Spinal cord (tissue), 10 donors: ENCODE measurements at places on chromosomes 11 and 22. TPM values are rescaled to one million over a fixed set of nuclear protein-coding genes. Genes with fewer than 3 reads are reported as not detected.

The MPZL2 gene
- total RNA-seq, result 50.6 TPM

The CCDC82 gene
- total RNA-seq, result 33.9 TPM

The BIK gene
- total RNA-seq, result 0.79 TPM

DNA sequence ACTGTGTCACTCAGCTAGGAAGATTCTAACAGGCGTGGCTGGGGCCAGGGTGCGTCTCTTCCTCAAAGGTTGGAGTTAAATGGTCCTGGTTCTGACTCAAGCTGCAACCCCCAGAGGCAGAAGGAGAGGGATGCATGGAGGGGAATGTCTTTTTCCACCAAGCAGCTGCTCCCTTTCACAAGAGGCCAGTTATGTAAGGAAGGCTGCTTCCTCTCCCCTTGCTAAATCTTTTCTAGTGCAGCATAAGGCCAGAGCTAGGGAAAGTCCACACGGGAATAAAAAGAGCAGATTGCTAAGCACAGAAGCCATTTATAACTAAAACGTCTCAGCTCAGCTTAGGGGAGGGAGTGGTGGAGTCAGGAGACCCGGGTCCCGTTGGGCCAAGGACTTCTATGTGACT lies 10.0 kb downstream of the PVALB start:
- no peak overlapping the region for H3K4me3 ChIP-seq
- no peak overlapping the region for H3K27ac ChIP-seq
- H3K36me3 ChIP-seq, result no peaks in the 10 kb centered on the region
- no peak for DNase-seq
- H3K4me1 ChIP-seq, result no peaks in the 10 kb centered on the region

- H3K27ac ChIP-seq, result no peak overlapping the region
- no peaks in the 10 kb centered on the region for H3K36me3 ChIP-seq
- H3K27me3 ChIP-seq, result no peaks in the 10 kb centered on the region
- no peak overlapping the region for H3K4me3 ChIP-seq
- DNase-seq, result no peak
Measured at GRCh38 chr22:23011105-23011674, 59.1 kb upstream of the GNAZ start.

GRCh38 chr11:45622861-45623260 lies 42.6 kb downstream of the CHST1 start:
- no peak overlapping the region for H3K27ac ChIP-seq
- H3K36me3 ChIP-seq, result no peaks in the 10 kb centered on the region
- H3K4me1 ChIP-seq, result no peaks in the 10 kb centered on the region
- H3K27me3 ChIP-seq, result no peaks in the 10 kb centered on the region
- DNase-seq, result no peak
- no peak overlapping the region for H3K4me3 ChIP-seq

GRCh38 chr22:17303840-17304779 lies 65.2 kb upstream of the CECR2 start:
- H3K36me3 ChIP-seq, result no peaks in the 10 kb centered on the region
- H3K27me3 ChIP-seq, result no peaks in the 10 kb centered on the region
- no peak for DNase-seq
- no peak overlapping the region for H3K4me3 ChIP-seq
- H3K4me1 ChIP-seq, result no peaks in the 10 kb centered on the region

- H3K27ac ChIP-seq, result no peak overlapping the region
- H3K27me3 ChIP-seq, result no peaks in the 10 kb centered on the region
Measured at GRCh38 chr11:115324581-115325432, 179.4 kb downstream of the CADM1 start.

DNA sequence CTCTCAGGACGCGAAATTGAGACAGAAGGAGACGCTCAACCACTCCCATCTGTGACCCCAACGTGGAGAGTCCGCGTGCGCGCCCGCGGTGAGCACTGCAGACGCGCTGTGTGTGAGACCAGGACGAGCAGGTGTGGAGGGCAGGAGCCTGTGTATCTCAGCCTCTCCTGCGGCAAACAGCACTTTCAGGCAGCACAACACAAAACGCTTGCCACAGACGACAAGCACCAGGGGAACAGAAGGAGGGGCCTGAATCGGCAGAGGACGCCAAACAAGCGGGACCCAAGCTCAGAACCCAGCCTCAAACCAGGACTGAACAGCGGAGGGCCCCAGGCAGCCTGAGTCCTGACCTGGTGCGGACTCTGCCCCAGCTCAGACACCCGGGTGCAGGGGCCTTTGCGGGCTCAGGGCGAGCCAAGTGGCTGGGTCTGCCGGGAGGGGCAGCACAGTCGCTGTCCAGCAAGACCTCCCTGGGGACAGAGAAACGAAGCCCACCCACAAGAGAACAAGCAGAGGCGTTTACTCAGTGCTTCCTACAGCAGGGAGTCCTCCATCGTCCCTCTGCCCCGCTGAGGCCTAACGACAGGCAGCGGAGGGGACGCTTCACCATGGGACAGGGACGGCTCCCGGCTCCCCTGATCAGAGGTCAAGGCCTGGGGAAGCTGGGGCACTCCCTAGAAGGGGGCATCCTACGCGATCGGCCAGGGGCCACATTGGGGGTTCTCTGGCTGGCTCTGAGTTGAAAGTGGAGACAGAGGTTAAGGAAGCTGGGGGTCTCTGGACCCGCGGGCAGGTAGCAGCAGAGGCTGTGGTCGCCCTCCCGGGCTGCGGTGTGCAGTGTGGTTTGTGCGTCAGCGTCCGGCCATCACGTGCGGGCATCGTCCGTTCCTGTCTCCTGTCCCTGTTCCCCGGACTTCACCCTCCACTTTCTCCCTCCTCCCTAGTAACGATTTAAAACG lies 560.8 kb downstream of the BRD1 start:
- peaks cover 2% of the 10 kb centered on the region for H3K27me3 ChIP-seq
- H3K4me1 ChIP-seq, result peaks cover 7% of the 10 kb centered on the region
- no peak overlapping the region for H3K4me3 ChIP-seq
- H3K36me3 ChIP-seq, result no peaks in the 10 kb centered on the region

DNA sequence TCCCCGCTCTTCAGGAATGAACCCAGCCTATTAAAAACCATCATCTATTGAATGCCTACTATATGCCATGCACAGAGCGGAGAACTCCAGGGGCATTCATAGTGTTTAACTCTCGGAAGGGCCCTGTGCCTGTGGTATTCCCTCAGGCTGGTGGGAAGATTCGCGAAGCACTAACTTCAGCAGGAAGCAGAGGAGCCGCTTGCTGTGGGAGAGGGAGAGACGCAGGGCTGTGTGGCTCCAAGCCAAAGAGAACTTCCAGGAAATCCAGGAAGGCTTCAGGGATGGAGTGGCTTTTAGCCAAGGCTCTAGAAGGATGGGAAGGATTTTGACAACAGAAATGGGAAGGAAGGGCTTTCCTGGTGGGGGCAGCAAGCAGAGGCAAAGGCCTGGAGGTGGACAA lies 103.8 kb downstream of the TP53I11 start:
- no peak for DNase-seq
- H3K27me3 ChIP-seq, result no peaks in the 10 kb centered on the region

DNA sequence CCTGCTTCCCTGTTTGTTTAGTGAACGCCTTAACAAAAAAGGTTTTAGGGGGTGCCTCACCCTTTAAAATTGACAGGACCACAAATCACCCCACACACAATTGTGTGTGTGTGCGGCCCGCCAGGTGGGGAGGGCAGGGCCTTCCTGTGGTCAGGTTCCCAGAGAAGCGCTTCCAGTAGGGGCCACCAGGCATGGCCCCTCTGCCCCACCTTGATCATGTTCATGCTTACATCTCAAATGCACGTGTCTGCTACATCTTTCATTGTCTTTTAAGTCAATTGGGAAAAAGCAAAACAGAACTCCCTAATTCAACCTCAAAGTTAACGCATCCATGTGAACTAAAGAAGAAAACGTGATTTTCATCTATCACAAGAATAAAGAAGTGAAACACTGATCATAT lies 1335.3 kb downstream of the TBC1D22A start:
- no peak overlapping the region for H3K4me3 ChIP-seq
- H3K27me3 ChIP-seq, result no peaks in the 10 kb centered on the region
- H3K36me3 ChIP-seq, result no peaks in the 10 kb centered on the region
- H3K27ac ChIP-seq, result no peak overlapping the region

DNA sequence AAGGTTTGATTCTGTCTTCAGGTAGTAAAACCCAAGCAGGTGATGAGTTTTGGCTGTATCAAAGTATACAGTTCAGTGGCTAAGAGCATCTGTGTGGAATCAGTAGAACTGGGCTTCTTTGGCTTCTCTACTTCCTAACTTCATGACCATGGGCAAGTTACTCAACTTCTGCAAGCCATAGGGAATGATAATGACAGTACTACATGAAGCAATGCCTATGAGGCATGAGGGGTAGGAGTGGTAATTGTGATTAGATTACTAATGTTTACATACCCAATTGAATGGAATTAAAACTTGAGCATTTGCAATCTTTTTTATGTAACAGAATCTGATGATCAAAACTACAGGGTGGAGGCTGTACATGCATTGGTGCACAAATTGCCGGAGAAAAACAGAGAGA lies 164.3 kb downstream of the PGR start:
- DNase-seq, result no peak
- no peaks in the 10 kb centered on the region for H3K4me1 ChIP-seq
- H3K27me3 ChIP-seq, result no peaks in the 10 kb centered on the region
- no peak overlapping the region for H3K27ac ChIP-seq
- H3K4me3 ChIP-seq, result no peak overlapping the region

DNA sequence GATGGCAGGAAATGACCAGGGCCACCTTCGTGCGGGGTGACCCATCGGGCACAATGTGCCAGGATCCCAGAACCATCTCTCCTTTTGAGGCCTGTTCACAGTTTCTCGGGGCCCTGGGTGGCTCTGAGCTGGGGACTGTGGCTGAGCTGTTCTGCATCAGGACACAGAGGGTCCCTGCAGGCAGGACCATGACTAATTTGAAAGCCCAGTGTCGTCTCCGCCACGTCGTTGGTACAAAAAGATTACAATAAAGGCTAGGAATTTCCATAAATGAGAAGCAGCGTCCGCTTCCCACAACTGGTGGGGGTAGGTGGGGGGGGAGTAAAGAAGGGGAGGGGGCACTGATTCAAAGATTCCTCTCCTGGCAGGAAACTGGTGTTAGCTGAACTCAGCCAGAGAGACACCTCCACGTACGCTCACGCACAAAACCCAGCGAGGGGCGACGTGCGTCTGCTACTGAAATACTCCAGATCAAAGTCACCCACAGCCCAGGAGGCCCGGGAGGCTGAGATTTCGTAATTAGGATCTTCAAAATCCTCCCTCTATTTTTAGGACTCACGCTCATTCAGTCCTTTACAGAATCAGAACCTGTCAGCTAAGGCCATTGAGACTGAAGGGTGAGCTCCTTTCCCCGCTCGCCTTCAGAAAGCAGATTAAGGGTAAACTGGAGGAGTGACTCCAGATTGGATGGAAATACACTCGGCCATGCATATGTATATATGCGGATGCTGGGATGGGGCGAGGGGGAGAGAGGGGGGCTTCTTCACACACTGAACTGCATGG lies 11.0 kb downstream of the MN1 start:
- DNase-seq, result no peak
- no peaks in the 10 kb centered on the region for H3K36me3 ChIP-seq
- H3K27ac ChIP-seq, result peak overlapping the region; percentile 10
- peak overlapping the region; percentile 14 for H3K4me3 ChIP-seq
- peaks cover 55% of the 10 kb centered on the region for H3K4me1 ChIP-seq

DNA sequence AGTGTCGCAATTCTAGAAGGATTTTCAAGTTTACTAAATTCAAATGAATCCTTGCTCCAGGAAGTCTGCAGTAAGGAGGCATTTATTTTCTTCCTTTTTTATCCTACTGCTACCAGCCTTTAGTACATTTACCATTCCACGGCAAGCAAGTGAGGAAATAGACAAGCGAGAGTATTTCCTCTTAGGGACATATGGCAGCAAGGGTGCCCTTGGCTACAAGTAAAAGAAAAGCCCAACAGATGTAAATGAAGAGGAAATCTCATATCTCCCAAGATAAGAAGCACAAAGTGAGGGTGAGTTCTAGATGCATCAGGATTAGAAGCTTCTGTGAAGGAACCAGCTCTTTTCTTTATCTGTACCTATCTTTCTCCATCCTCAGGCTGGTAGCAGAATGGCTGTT lies 37.8 kb upstream of the FZD4 start:
- no peak for DNase-seq
- no peaks in the 10 kb centered on the region for H3K4me1 ChIP-seq
- no peaks in the 10 kb centered on the region for H3K27me3 ChIP-seq
- H3K4me3 ChIP-seq, result no peak overlapping the region
